ENCODE measurements at places on chromosomes 6 and 20.

DNA sequence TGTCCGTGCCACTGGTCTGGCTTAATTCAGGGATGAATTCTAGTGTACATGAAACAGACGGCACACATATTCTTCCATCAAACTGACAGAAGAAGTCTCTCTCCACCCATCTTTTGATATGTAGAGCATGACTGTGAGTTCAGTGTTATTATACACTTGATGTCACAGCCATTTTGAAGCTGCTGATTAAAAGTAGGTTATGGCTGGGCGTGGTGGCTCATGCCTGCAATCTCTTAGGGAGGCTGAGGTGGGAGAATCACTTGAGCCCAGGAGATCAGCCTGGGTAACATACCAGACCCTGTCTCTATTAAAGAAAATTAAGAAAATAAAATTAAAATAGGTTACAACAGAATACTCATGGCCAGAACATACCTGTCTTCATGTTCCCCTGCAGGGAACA lies 20.7 kb downstream of the C6orf15 start:
- no peak for DNase-seq

DNA sequence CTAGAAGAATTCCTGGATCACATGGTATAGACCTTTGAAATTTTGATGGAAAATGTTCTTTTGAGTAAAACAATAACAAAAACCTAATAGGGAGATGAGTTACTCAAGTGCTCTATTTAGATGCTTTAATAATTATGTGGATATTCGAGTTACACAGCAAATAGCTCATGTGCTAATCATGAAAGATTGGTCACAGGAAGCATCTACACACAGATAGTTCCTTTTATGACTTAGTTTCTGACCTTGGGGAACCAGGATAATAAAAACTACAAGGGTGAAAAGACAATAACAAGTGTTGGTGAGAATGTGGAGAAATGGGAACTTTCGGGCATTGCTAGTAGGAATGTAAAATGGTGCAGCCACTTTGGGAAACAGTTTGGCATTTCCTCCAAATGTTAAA lies 19.7 kb downstream of the UBE2V1 start:
- no peak for DNase-seq

DNA sequence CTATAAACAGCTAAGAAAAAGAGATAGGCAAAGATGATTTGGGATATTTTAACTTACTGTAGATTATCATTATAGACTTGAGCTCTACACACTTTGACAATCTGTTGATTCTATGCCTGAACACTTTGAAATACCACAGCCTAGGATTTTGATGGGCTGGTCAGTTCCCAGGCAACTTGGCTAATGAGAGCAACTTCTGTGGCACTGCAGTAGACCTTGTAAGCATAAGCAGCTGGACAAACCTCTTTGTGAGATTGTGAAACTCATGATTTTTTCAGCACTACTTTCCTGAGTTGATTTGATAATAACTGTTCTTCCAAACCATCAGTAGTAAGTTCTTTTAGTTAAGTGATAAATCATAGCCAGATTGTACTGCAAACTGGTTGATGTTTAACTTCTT lies 27.1 kb upstream of the ELOVL5 start:
- DNase-seq, result no peak

- no peak for DNase-seq
These were observed 91.8 kb downstream of the ASXL1 start for GRCh38 chr20:32449890-32450401.

GRCh38 chr20:25282796-25283195 lies 34.9 kb downstream of the PYGB start:
- DNase-seq, result no peak

DNA sequence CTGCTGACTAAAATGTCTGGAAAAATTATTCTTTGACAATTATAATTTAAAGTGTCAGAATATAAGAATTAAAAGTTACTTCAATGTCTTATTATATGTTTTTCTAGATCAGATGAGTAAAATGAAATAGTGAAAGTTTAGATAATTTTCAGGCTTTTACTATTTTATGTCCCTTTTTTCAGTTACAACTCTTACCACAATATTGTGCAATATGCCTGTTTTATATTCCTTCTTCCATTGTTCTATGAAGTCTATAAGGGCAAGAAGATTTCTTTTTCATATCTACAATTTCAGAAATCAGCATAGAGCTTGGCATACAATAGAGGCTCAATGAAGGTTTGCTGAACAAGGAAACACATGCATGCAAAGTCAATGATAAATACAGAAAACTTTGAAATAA lies 401.2 kb upstream of the HTR1E start:
- DNase-seq, result no peak

- no peak for DNase-seq
These were observed 149.1 kb downstream of the SYCP2 start for GRCh38 chr20:59784365-59784764.

DNA sequence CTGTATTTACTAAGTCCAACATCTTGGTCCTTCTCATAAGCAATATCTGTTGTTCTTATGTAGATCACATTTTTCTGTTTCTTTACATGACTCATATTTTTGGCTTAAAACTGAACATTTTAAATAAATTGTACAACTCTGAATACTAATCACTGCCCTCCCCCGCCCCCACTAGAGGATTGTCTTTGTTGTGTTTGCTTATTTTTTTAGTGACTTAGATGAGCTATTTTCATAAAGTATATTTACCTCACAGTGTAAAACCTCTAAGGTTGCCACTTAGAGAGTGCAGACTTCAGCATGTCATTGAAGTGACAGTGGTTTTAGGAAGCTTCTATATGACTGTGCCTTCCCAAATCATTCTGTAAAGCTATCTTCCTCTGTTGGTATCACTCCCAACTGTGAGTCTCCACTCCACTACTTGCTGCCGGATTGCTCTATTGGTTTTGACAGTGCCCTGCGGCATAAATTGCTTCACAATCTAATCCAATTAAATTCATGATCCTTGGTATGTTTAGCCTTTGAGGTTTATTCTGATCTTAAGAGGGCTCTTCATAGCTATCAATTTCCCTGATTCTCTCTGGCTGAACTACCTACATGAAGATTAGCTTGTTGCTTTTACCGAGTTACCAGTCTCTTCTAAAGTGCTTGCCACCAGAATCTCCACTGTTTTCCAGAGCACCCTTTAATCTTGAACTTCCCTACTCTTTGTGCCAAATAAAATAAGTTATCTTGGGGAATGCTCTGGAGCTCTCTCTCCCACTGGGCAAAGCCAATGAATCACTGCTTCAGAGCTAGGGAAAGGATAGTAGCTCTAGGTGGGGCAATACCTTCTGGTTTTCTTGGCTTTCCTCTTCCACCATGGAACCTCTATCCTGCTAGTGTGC lies 33.0 kb downstream of the SPTLC3 start:
- no peak for DNase-seq

DNA sequence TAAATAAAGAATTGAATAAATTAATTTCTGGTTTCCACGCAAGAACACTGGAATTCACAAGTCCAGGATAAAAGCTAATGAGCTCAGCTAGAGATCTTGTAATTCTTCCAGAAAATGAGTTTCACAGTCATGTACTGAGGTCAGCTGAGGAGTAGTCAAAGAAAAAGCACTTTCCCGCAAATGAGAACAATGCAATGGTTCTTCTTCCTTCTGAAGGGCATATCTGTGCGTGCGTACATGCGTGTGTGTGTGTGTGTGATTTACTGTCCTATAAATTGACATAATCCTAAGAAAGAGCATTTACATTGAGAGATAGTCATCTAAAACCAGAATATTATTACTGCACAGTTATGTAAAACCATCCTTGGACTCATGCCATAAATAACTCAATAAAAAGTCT lies 968.9 kb upstream of the EYS start:
- no peak for DNase-seq

DNA sequence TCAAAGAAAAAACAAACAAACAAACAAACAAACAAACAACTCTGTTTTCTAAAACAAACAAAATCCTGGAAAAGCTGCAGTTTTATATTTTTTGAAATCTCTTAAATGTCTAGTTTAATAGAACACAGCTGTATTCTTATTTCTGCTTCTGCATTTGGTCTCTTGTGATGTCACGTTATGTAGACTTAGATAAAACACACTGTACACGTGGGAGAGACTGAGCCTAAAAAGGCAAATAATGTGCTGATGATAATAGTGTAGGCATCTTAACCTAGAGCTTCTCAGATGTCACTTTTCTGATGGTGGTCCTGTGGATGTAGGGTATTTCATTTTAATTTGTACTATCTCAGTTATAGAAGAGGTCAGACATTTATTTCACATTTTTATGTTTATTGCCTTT lies 261.7 kb downstream of the UTRN start:
- DNase-seq, result no peak

Measured in right renal pelvis (tissue), 4 donors.